NCI-H774 (cell line): ENCODE measurements at places on chromosomes 16 and 17.

DNA sequence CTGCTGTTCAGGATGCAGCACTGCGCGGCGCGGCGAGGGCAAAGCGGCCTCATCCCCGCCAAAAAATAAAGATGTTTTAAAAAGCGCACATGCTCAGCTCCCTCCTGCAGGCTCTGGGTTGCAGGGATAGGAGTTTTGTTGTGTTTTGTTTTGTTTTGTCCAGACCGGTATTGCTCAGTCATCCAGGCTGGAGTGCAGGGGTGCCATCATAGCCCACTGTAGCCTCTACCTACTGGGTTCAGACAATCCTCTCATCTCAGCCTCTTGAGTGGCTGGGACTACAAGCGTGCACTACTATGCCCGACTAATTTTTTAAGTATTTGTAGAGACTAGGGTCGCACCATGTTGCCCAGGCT lies 636 bp downstream of the WWOX start:
- no peak for DNase-seq

GRCh38 chr17:67223924-67224323 lies 21.1 kb downstream of the HELZ start:
- no peak for DNase-seq

GRCh38 chr17:5745111-5745813 lies 161.0 kb upstream of the NLRP1 start:
- no peak for DNase-seq

- DNase-seq: no peak
Measured at GRCh38 chr16:79303206-79303605, 297.3 kb downstream of the MAF start.

GRCh38 chr17:29874931-29875596 lies 55.0 kb downstream of the SSH2 start:
- no peak for DNase-seq

- no peak for DNase-seq
Measured at GRCh38 chr16:8832717-8833105, 35.1 kb downstream of the PMM2 start.

DNA sequence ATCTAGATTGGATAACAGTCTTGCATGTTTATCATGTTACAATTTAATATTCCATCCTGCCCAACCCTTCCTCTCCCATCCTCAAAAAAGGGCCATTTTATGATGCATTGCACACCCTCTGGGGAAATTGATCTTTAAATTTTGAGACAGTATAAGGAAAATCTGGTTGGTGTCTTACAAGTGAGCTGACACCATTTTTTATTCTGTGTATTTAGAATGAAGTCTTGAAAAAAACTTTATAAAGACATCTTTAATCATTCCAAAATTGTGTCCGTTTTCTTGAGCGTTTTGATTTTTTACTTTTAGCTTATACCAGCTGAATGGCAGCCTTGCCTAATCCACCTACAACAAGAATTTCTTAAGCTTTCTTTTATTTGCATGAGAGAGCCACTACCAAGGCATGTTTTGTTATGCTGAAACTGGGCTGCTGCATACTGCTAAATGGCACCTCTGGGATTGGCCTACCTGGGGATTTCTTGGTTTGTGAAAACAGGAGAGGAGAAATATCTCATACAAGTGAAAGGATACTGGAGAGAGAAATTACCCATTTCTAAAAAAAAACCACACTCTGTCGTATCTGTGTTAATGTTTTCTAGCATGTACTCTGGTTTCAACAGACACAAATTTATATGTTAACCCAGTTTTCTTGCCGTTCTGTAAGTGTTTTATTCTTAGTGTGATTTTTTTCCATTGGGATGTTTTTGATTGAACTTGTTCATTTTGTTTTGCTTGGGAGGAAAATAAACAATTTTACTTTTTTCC lies 52.2 kb downstream of the TUBD1 start:
- no peak for DNase-seq

- no peak for DNase-seq
Measured at GRCh38 chr16:47777220-47777619, 316.1 kb downstream of the PHKB start.

GRCh38 chr17:77428020-77428748 lies 287.4 kb downstream of the SEC14L1 start:
- no peak for DNase-seq

- DNase-seq: no peak
Measured at GRCh38 chr17:28585851-28586250, 9.2 kb upstream of the ALDOC start.

DNA sequence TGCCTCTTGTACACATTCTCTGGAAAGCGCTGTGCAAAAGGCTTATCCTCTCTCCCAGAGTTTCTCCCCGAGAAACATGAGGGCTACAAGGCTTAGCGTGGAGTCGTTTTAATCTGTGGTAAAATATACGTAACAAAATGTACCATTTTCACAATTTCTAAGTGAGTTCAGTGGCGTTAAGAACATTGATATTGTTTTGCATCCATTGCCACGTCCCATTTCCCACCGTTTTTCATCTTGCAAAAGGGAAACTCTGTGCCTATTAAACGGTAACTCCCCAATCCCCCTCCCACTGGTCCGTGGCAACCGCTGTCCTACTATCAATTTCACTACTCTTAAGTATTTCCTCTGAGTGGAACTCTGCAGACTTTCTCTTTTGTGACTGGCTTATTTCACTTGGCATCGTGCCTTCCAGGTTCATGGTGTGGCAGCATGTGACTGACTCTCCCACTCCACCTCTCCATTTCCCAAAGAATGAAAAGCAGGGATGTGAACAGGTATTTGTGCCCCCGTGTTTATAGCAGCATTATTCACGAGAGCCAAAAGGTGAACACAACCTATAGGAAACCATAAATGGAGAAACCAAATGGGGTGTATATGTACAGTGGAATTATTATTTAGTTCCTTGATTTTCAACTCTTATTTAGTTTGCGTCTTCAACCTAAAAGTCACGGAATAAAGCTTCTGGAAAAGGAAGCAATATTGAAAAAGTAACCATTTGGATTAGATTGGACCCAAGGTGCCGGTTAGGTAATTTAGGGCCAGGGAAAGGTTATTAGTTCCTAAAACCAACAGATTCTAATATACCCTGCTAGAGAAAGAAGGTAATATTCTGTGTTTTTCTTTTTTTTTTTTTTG lies 1.1 kb upstream of the USP32 start:
- DNase-seq: peak; percentile 59

GRCh38 chr17:3773511-3773910 lies 27.5 kb downstream of the ITGAE start:
- no peak for DNase-seq

DNA sequence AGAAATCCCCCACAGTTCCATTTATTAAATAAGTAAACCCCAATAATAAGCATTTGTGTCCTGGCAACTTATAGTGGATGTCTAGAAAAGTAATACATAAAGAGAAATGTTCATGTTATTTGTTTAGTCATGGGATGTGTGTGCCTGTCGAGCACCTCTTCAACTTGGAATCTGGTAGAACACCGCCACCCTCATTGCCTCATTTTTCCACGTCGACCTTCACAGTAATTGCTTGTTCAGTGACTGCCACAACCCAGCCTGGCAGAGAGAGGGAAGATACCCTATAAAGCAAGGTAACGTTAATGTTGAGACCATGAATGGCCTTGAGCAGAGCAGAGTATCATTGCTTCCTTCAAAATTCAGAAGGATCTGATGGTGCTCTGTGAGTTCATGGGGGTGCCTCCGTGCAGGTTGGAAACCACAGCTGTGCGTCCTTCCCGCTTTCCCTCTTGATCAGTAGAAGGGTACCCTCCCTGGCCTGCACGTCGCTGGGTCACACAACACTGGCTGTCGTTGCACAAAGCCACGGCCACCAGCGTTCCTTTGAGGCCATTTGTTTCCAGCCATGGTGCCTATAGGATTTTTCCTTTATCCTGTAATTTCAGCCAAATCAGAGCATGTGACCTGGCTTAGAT lies 3.7 kb upstream of the DNASE1 start:
- no peak for DNase-seq

- DNase-seq: no peak
Measured at GRCh38 chr17:69375229-69375628, 39.3 kb upstream of the MAP2K6 start.

- no peak for DNase-seq
Measured at GRCh38 chr17:80432961-80433550, 18.1 kb downstream of the ENDOV start.

- DNase-seq: no peak
Measured at GRCh38 chr17:79842656-79843473, 3.6 kb upstream of the CBX4 start.
